Vagina (tissue), 2 donors: ENCODE measurements at places on chromosomes 12 and 14.
A peak's percentile ranks its signal among the peaks of the same experiment; 100 is the strongest.

- H3K27me3 ChIP-seq: no peaks in the 10 kb centered on the region
- no peak overlapping the region for H3K27ac ChIP-seq
- H3K36me3 ChIP-seq: no peaks in the 10 kb centered on the region
- H3K4me1 ChIP-seq: no peaks in the 10 kb centered on the region
- DNase-seq: no peak
Measured at GRCh38 chr14:73878436-73878835, 8.2 kb upstream of the ZNF410 start.

GRCh38 chr14:104296388-104297312, 158.3 kb downstream of the KIF26A start:
- no peak overlapping the region for H3K27ac ChIP-seq
- no peaks in the 10 kb centered on the region for H3K4me1 ChIP-seq
- no peaks in the 10 kb centered on the region for H3K36me3 ChIP-seq
- no peak overlapping the region for H3K4me3 ChIP-seq
- DNase-seq: no peak

GRCh38 chr14:86357119-86357518, 827.2 kb downstream of the FLRT2 start:
- DNase-seq: no peak
- no peaks in the 10 kb centered on the region for H3K27me3 ChIP-seq
- no peak overlapping the region for H3K4me3 ChIP-seq
- H3K27ac ChIP-seq: no peak overlapping the region
- no peaks in the 10 kb centered on the region for H3K4me1 ChIP-seq
- H3K36me3 ChIP-seq: no peaks in the 10 kb centered on the region

DNA sequence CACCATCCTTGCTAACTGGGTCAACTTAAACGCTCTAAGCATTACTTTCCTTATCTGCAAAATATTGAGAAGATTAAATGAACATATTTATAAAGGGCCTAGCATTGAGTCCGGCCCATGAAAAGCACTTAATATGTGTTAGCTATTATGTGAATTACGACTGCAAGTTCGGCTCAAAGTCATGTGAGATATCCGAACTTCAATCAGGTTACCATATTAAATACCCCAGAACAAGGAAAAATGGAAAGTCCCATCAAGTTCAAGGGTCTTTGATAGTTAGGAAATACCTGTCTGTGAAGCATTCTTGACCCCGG, 487 bp upstream of the NRDE2 start:
- H3K27me3 ChIP-seq: no peaks in the 10 kb centered on the region
- H3K4me3 ChIP-seq: peak overlapping the region; percentile 61
- H3K27ac ChIP-seq: peak overlapping the region; percentile 84
- DNase-seq: no peak
- H3K36me3 ChIP-seq: no peaks in the 10 kb centered on the region

- H3K4me3 ChIP-seq: no peak overlapping the region
- no peak overlapping the region for H3K27ac ChIP-seq
- H3K27me3 ChIP-seq: no peaks in the 10 kb centered on the region
- DNase-seq: no peak
Measured at GRCh38 chr12:2567711-2568110, 227.1 kb upstream of the FKBP4 start.

DNA sequence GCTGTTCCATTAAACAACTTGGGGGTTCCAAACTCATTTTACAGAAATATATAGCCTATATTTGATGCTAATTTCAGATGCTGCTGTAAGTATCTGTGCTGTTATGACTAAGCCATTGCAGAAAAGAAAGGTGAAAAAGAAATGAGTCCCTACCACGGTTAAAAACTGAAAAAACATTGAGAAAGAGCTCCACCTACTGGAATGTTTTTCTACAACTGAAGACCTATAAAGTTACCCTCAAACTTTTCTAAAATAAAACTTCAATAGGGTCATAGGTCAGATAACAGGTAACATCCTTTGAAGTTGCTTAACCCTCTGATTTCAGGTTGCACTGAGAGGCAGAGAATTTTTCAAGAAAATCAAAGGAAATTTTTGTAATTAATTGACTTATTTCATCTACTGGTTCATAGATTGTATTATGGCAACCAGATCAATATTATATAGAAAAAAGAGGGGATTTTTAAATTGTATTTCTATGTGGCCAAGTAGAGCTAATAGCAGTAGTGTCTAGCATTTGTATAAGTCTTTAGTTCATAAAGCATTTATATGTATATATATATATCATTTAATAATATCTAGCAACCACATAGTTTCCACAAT, 279.9 kb downstream of the RPS29 start:
- no peak overlapping the region for H3K27ac ChIP-seq
- DNase-seq: no peak
- H3K4me3 ChIP-seq: no peak overlapping the region
- H3K27me3 ChIP-seq: no peaks in the 10 kb centered on the region
- no peaks in the 10 kb centered on the region for H3K36me3 ChIP-seq

GRCh38 chr12:31849090-31849687, 110.0 kb upstream of the RESF1 start:
- H3K4me1 ChIP-seq: no peaks in the 10 kb centered on the region
- H3K27me3 ChIP-seq: no peaks in the 10 kb centered on the region
- no peak overlapping the region for H3K27ac ChIP-seq

DNA sequence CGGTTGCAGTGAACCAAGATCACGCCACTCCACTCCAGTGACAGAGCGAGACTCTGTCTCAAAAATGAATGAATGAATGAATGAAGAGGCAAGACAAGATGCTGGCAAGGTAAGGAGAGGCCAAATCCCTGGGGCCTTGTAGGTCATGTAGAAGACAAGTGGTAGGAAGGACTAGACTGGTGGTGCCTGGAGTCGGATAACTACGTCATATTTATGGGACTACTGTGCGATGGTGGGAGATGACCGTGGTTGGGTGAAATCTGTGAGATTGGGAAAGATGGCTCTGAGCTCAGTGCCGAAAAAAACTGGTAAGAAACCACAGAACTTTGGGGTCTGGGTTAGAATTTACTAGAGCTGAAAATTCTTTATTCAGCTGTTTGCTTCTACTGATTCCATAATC, 50.6 kb downstream of the HELB start:
- H3K27ac ChIP-seq: no peak overlapping the region
- no peak overlapping the region for H3K4me3 ChIP-seq
- no peak for DNase-seq
- H3K4me1 ChIP-seq: no peaks in the 10 kb centered on the region

GRCh38 chr14:80942191-80942600, 658 bp upstream of the CEP128 start:
- no peak for DNase-seq
- peak overlapping the region; percentile 60 for H3K27ac ChIP-seq
- no peaks in the 10 kb centered on the region for H3K27me3 ChIP-seq

DNA sequence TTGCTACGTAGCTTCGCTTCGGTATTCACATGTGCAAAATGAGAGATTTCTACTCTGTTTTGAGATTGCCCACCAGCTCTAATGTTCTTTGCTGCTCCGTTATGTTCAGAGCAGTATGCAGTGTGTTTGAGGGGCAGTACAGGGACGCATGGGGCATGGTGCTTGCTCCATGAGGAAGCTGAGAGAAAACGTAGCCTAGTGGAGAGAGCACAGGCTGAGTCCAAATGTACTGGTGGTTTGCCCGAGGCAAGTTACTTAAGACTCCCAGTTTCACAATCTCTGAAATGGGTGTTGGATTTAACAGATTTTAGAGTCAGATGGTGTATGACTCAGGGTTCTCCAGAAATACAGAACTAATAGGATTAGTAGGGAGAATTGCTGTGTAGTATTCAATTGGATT, 310.5 kb downstream of the ETNK1 start:
- no peaks in the 10 kb centered on the region for H3K4me1 ChIP-seq
- no peaks in the 10 kb centered on the region for H3K27me3 ChIP-seq

DNA sequence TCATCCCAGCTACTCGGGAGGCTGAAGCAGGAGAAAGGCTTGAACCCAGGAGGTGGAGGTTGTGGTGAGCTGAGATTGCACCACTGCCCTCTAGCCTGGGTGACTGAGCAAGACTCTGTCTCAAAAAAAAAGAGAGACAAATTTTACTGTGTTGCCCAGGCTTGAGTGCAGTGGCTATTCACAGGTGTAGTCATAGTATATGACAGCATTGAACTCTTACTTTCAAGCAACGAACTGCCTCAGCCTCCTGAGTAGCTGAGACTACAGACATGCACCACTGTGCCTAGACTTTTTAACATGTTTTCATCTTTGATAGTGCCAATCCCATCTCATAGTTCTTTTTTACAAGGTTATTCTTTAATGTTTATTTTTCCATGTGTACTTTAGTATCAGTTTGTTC, 13.7 kb downstream of the ARID2 start:
- no peak for DNase-seq
- H3K36me3 ChIP-seq: no peaks in the 10 kb centered on the region
- peaks cover 3% of the 10 kb centered on the region for H3K4me1 ChIP-seq
- H3K4me3 ChIP-seq: no peak overlapping the region
- H3K27ac ChIP-seq: no peak overlapping the region
- H3K27me3 ChIP-seq: no peaks in the 10 kb centered on the region

DNA sequence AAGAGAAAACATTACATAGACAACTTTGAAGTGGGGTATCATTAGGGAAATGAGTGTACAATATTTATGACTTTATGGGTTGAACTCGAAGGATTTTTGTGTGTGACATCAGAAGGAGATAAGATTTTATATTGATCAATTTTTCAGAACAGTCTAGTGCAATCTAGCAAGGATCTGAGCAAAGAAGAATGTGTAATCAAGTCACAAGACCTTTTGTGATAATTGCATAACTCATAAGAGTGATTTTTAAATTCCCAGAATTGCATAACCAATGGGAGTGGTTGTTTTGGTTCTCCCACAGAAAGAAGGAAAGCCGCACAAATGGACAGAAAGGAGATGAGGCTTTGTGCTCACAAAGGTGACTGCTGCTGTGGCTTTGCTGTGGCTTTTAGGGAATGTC, 441.8 kb upstream of the FLRT2 start:
- no peaks in the 10 kb centered on the region for H3K27me3 ChIP-seq
- no peaks in the 10 kb centered on the region for H3K4me1 ChIP-seq
- DNase-seq: no peak

DNA sequence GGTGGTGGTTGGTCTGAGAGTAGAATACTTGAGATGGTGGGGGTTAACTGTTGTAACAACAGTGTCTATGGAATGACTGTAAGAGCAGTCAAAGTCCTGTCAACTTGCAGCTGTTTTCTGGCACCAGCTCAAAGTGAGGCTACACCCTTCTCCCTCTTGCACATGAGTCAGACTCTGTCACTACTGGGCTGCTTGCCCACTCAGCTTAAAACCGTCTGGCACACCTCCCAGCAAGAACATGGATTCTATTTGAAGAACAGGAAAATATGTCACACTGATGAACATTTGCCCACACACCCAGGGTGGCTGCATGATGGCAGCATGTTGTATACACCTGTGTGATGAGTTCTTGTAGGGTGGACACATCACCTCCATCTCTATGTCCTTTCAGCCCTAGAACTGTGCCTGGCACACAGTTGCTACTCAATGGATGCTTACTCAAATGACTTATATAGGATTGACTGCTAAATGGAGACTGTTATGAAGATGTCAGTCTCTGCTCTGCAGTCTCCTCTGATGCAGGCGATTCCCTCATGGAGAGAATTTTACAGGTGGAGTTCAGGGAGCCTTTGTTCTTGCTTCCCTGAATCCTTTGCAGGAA, 19.3 kb upstream of the SERPINA6 start:
- no peak for DNase-seq
- no peak overlapping the region for H3K4me3 ChIP-seq
- H3K27me3 ChIP-seq: no peaks in the 10 kb centered on the region
- H3K36me3 ChIP-seq: no peaks in the 10 kb centered on the region

GRCh38 chr14:95356245-95356869, 36.6 kb upstream of the CLMN start:
- H3K4me1 ChIP-seq: peaks cover under 1% of the 10 kb centered on the region
- DNase-seq: peak; percentile 70
- H3K36me3 ChIP-seq: no peaks in the 10 kb centered on the region

- no peaks in the 10 kb centered on the region for H3K27me3 ChIP-seq
- H3K27ac ChIP-seq: no peak overlapping the region
- no peak overlapping the region for H3K4me3 ChIP-seq
- DNase-seq: no peak
- no peaks in the 10 kb centered on the region for H3K4me1 ChIP-seq
Measured at GRCh38 chr12:56385873-56386272, 23.2 kb upstream of the APOF start.

DNA sequence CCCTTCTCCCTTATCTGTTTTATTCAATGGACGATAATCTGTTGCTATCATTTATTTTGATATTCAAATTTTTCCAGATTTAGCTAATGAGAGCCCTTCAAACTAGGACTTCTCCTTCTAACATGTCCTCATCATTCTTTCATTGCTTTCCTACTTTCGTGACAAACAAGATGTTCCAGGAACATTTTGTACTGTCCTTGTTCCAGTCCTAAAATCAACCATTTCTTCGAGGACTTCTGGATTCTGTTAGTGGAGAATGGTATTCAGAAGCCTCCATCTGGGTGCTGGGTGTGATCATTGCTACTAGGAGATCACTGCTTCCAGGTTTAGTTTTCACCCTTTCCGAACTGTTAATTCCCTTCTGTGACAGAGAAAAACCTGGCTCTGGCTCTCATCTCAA, 29.5 kb upstream of the FBXO34 start:
- H3K4me1 ChIP-seq: peaks cover 7% of the 10 kb centered on the region
- no peaks in the 10 kb centered on the region for H3K36me3 ChIP-seq
- H3K27ac ChIP-seq: no peak overlapping the region
- no peaks in the 10 kb centered on the region for H3K27me3 ChIP-seq
- no peak for DNase-seq
- H3K4me3 ChIP-seq: no peak overlapping the region

DNA sequence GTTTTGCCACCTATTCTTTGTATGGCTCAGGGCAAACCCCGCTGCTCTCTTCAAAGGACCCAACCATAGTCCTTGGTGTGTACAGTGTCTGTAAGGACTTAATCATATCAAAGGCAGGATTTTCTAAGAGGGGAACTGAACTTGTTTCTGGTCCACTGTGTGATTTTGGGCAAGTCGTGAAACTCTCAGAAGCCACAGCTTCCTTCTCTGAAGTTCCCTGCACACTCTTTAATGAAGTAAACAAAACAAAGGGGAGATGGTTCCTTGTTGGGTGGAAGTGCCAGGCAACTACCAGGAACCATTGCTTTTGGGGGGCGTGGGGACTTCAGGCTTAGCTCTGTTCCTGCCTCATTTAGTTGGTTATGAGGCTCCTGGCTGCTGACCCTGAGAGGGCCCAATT, 152.4 kb downstream of the VRK1 start:
- H3K27me3 ChIP-seq: no peaks in the 10 kb centered on the region
- DNase-seq: no peak
- no peak overlapping the region for H3K27ac ChIP-seq
- H3K4me1 ChIP-seq: no peaks in the 10 kb centered on the region

DNA sequence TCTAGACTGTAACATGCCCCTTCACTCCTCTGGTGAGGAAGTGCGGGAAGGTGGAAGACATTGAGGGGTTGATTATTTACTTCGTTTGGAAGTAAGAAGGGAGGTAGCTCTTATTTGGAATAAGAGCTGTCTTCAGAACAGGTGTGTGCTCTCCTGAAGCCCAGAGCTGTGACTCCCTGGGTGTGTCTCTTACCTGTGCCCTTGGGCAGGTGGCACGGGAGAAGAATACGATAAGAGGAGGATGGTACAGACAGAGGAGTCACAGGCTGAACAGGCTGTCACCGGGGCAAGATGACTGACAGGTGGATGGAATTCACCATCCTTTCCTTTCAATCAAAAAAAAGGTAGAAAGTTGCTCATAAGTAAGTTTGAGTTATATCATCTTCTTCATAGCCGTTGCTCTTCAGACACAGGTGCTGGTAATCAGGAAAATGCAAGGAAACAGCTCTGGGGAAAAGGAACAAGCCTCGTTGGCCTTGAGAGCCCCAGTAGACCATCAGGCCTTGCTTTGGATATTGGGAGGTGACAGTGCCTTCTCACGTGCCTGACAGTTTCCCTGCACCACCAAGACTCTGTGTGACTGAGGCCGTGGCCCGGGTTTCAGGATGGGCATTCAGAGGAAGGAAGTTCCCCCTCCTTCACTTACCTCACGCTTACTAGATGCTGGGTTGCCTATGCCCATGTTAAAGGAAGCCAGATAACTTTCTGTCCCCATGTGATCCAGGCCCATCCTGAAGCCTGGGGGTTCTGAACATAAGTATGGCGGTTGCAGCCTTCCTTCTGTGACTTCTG, 120.4 kb downstream of the ETV6 start:
- H3K4me1 ChIP-seq: peaks cover 33% of the 10 kb centered on the region
- no peaks in the 10 kb centered on the region for H3K27me3 ChIP-seq
